ENCODE measurements at places on chromosomes 4 and X.

- no peak for DNase-seq
These were observed 835 bp downstream of the TMEM185A start for GRCh38 chrX:149630681-149631233.

DNA sequence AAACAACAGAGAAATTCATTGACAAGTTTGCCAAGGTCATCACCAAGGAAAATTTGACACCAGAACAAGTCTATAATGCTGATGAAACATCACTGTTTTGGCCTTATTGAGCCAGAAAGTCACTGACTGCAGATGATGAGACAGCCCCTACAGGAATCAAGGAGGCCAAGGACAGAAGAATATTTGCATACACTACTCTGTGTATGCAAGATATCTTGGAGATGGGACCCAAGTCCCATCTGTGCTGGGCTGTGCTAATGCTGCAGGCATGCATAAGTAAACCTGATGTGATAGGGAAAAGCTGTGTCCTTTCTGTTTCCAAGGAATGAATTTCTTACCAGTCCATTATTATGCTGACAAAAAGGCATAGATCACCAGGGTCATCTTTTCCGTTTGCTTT lies 126.8 kb downstream of the PAPSS1 start:
- no peak for DNase-seq

- DNase-seq = no peak
These were observed 48.4 kb upstream of the MAP3K15 start for GRCh38 chrX:19563746-19564145.

GRCh38 chrX:15165832-15166231 lies 104.1 kb downstream of the ASB9 start:
- no peak for DNase-seq

- DNase-seq = no peak
These were observed 65.9 kb downstream of the LARP7 start for GRCh38 chr4:112702892-112703291.

GRCh38 chr4:2798399-2799223 lies 5.7 kb downstream of the SH3BP2 start:
- DNase-seq = no peak

GRCh38 chrX:106898462-106898861 lies 4.7 kb downstream of the RIPPLY1 start:
- DNase-seq = no peak

DNA sequence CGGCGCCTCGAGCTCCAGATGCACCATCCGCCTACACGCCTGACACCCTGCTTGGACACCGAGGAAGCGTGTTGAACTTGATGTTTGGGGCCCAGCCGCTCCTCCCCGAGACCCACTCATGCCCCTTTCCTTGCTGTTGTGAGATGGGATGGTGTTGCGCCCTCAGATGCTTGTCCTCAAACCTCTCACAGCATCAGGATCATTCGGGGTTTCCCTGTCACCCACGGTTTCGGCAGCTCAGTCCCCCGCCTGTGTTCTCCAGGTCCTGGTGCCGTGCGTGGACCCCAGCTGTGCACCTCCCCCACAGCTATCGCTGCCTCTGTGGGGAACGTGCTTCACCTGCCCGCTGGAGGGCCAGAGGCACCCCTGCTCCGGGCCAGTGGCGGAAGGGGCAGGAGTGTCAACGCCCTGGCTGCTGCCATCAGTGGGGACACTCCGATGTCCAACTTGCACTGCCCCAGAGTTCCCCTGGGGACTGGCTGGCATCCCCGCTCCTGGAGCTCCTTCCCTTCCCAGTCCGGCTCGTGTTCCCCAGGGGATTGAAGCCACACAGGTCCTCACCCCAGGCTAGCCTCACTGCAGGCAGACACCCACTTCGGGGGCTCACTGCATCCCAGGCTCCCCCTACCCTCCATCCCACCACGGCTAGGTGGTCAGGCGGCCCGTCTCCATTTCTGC lies 82.3 kb upstream of the ADRA2C start:
- DNase-seq = no peak

GRCh38 chr4:17884063-17884462 lies 73.3 kb downstream of the NCAPG start:
- no peak for DNase-seq

DNA sequence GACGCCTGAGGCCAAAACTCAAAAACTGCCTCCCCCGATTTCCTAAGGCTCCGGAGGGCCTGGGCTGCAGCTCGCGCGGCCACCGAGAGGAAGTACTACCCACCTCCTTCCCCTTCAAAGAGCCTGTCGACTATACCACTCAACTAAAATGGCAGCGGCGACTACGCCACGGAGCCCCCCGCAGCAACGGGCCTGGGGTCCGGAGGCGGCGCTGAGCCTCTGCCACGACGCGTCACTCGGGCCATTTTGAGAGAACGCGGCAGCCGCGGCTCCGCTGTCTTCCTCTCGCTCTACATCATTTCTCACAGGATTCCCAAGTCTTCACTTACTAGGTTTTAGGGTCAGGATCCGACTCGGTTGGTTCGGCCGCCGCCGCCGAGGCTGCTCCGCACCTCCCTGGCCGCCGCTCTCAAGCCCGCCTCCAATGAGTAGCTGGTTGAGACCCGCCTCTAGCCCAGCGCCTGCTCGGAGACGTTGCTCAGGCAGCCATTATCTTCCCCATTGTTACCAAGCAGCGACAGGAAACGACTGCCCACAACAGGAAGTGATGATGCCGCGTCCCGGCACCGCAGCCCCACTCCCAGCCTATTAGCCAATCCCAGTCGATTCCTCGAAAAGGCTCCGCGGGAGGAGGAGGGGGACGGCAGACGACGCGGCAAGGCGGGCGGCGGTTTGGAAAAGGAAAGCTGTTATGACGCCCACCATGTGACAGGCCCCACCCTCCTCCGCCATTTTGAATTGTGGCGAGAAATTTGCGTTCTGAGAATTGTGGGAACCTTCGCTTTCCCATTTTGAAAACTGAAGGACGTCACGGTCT lies at the start of gene RLIM:
RLIM (minus strand) TSS at position 532 of the 817 bp plus-strand sequence. CDS start 18,647 bp downstream, outside the sequence.
- DNase-seq = peak; percentile 86

DNA sequence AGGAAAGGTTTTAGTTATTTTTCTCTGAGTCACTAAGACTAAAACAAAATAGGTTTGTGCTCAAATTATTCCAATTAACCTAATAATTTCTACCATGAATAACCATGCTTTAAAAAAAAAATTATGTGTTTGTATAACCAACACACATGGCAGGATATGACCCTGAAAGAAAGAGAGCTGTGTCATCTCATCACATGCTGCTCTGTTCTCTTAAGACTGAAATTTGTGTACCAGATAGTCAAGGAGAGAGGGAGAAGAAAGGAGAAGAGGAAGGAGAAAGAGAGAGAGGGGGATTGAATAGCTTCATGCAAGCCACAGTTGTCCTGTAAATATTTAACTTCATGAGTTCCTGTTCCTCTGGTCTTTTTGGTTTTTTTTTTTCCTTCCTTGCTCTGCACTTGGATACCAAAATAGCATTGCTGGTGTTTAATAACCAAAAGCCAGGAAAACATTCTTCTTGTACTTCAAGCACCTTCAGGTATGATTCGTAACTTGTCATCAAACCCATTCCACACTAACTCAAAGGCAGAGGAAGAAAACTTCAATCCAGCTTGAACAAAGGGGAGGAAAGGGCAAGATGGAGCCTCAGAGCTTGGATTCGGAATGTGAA lies 6.4 kb upstream of the PROM1 start:
- no peak for DNase-seq

- no peak for DNase-seq
These were observed 61.1 kb downstream of the ZNF518B start for GRCh38 chr4:10395971-10396580.

- DNase-seq = no peak
These were observed at the start of gene BTC for GRCh38 chr4:74794382-74795010. Gene BTC, minus strand, starts transcription at chr4:74794523. Its CDS starts 198 bp downstream, at chr4:74794325.

DNA sequence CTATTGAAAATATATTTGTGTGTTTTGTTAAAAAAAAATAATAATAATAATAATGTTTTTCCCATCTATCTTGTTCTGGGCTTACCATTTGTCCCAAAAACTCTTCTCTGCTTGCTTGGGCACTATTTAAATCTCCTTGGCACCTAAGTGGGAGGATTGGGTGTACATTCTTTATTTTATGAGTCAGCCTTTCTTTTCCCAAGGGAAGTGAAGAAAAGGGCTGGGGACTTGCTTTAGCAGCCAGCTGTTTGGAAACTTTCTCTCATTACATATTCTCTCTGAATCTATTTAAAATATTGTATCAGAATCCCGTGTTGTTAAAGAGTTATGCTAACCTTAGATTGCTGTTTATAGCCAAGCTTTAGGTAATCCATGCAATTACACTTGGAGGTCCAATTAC lies 2332.4 kb downstream of the ARAP2 start:
- DNase-seq = no peak

DNA sequence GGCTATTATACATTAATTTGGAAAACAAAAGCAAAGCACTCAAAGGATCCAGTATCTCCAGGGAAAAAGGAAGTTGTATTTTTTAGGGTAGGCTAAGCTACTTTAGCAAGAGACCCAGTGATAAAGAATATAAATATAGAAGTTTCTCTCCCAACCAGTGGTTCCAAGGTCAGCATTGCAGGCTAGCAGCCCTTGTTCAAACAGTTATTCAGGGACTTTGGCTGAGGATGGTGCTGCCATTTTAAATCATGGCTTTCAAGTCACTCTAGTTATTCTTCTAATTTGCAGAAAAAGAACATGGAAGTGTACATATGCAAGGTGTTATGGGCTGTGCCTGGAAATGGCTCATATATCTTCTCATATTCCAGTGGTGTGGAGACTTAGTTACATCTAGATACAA lies 9.3 kb downstream of the SCOC start:
- no peak for DNase-seq

DNA sequence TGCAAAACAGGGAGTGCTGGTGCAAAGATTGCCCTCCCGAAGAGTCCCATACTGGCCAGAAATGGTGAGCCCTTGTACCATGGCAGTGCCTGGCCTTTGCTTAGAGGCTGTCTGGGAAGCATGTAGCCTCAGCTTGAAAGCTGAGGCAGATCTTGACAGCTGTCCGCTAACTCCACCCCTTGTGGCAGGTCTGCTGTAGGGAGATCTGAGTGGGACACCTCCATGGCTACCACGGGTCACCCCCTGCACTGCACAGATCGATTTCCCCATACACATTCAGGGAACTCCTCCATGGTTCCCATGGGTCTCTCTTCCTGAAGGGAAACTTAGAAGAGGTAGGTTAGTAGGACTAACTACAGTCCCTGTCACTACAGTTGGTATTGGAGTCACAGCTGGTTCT lies 6.1 kb upstream of the ACOT9 start:
- DNase-seq = no peak

GRCh38 chr4:122731676-122732075 lies 828 bp upstream of the BBS12 start:
- DNase-seq = no peak

- DNase-seq = no peak
These were observed at the start of gene PASD1 for GRCh38 chrX:151563449-151563848. Gene PASD1, plus strand, starts transcription at chrX:151563675. Its CDS starts 37,879 bp downstream, at chrX:151601554.

GRCh38 chr4:185468999-185469398 lies 2.5 kb downstream of the CCDC110 start:
- no peak for DNase-seq

GRCh38 chr4:33395731-33396485 lies 2675.7 kb downstream of the PCDH7 start:
- DNase-seq = no peak

DNA sequence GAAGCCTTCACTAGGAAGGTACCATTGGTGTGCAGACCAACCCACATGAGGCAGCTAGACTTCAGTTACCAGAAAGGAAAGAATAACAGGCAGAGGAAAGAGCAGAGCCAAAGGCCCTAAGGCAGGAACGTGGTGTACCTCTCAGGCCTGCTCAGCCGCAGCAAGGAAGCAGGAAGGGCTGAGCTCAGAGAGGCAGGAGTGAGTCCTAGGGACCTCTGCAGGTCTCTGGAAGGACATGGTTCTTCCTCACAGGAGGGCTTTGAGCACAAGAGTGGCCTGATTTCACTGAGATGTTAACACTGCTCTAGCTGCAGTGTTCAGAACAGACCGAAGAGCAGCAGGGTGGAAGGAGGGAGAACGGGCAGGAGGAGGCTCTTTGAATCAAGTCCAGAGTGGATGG lies 124.6 kb downstream of the DCHS2 start:
- DNase-seq = no peak

DNA sequence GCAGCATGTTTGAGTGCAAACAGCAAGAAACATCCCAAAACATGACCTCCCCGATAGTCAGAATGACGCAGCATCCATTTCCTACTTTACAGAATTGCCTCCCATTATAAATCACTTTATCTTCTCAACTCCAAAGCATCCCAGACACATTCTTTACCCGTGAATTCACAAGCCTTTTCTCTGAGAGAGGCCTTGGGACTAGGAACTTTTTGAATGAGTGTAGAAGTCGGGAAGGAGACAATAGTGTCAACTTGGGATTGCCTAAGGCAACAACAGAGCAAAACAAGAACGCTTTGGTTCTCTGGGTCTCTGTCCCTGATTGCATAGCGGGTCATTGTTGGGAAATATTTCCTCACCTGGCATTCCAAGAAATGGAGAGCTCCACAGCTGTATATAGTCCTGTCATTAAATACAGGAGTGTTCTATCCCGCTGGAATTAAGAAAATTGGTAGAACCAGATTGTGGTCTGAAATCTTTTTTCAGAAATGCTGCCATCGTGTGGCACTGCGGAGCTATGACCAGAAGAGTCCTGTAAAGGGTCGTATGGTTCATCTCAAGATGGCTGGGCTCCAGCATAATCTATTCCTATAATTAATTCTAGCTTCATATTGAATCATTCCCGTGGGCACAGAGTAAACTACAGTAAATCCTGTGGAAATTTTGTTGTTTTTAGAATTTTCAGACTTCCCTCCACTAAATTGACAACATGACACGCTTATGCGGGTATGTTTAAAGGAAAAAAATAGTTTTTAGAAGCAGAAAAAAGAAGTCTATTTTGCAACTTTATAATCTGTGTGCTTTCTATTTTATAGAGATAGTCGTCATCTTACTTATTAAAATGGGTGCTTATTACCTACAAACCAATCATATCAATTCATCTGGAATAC lies 2.0 kb upstream of the SPP1 start:
- DNase-seq = peak; percentile 28

GRCh38 chrX:53128097-53128749 lies 34.3 kb downstream of the KANTR start:
- DNase-seq = no peak
